Karpas-422 (cell line): ENCODE measurements at places on chromosomes 16 and 17. TPM values are rescaled to one million over a fixed set of nuclear protein-coding genes. Genes with fewer than 3 reads are reported as not detected.

The KIF1C gene
- 10.2 and 19.0 TPM in 2 replicates for total RNA-seq

The PARD6A gene
- total RNA-seq: 13.6 and 16.3 TPM in 2 replicates

- peak; percentile 65 for DNase-seq
- H3K4me3 ChIP-seq: no peak overlapping the region
- H3K4me1 ChIP-seq: no peaks in the 10 kb centered on the region
- no peaks in the 10 kb centered on the region for H3K36me3 ChIP-seq
- H3K27me3 ChIP-seq: no peaks in the 10 kb centered on the region
- H3K27ac ChIP-seq: no peak overlapping the region
These were observed 46.4 kb upstream of the CDH13 start for GRCh38 chr16:82580298-82580890.

DNA sequence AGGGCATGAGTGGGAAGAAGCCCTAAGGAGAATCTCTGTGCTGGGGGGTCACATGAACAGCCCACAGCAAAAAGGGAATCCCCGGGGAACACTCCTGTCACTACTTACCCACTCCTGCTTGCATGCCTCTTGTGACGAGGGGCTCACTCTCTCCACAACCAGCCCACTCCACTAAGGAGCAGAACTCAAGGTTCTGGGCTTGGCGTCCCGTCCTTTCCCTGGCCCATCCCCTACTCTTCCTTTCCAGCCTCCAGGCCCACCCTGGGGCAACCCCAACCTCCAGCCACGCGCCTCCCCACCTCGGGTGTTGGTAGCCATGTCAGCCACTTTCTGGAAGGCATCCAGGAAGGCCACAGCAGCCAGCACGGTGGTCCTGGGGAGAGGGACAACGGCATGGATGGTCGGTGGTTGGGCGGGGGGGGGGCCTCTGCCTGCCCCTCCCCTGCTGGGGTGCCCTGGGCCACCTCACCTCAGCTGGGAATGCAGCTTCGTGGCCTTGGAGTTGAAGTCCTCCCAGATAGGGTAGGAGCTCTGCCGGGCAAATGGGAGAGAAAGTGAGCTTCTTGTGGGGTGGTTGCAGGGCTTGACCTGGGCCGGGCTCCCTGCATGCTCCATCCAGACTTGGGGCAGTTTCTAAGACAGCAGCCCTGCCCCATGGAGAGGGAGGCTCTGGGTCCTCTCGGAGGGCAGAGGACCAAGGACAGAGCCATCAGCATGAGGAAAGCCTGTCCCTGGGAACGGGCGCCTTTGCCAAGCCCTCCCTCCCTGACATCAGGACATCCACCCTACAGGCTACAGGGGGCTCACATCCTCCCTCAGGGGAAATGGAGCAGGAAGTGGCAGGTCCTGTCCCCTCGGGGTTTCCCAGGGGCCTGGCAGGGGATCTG lies 5.1 kb downstream of the MTSS2 start:
- no peak overlapping the region for H3K4me3 ChIP-seq
- no peaks in the 10 kb centered on the region for H3K27me3 ChIP-seq
- H3K4me1 ChIP-seq: peaks cover 9% of the 10 kb centered on the region
- DNase-seq: no peak
- no peak overlapping the region for H3K27ac ChIP-seq

DNA sequence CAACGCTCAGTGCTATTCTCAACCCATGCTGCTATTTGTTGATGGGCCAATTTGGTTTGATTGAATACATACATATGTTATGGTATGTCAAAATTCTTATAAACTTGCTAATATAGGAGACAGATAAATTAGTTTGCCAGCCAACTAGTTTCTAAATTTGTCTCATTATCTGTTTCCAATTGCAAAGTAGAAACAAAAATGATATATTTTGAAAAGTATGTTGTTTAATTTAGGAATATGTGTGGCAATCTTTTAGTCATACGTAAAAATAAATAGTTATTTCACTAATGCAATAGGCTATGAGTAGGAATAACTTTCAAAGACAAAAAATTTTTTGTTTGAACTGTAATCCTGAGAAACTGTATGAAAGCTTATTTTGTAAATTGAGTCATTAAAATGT lies 210.6 kb upstream of the KCNJ16 start:
- H3K27ac ChIP-seq: no peak overlapping the region
- peaks cover under 1% of the 10 kb centered on the region; the same call in 1 of the 2 replicates for H3K4me1 ChIP-seq
- H3K4me3 ChIP-seq: no peak overlapping the region

GRCh38 chr16:70276392-70276791 lies 12.9 kb downstream of the AARS1 start:
- H3K4me1 ChIP-seq: no peaks in the 10 kb centered on the region
- no peak overlapping the region for H3K4me3 ChIP-seq
- no peak for DNase-seq
- H3K27me3 ChIP-seq: no peaks in the 10 kb centered on the region
- H3K27ac ChIP-seq: no peak overlapping the region

DNA sequence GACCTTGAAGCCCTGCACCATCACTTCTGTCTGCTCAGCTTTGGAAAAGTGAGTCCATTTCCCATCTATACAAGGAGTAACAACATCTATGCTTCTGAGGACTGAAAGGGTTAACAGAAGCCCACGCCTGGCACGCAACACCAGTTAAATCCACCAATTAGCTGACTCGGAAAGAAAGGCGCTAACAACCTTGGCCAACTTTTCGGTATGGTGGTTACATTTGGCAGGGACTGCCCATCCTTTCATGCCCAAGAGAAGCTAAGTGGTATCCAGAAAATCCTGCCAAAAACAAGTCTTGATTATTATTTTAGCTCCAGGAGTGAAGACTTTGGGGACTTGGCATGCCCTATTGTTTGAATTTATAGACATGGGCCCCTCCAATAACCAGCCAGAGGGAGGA lies 202.3 kb upstream of the RPL38 start:
- H3K27me3 ChIP-seq: no peaks in the 10 kb centered on the region
- H3K4me3 ChIP-seq: no peak overlapping the region
- H3K4me1 ChIP-seq: no peaks in the 10 kb centered on the region
- H3K27ac ChIP-seq: no peak overlapping the region
- H3K36me3 ChIP-seq: no peaks in the 10 kb centered on the region
- DNase-seq: no peak

DNA sequence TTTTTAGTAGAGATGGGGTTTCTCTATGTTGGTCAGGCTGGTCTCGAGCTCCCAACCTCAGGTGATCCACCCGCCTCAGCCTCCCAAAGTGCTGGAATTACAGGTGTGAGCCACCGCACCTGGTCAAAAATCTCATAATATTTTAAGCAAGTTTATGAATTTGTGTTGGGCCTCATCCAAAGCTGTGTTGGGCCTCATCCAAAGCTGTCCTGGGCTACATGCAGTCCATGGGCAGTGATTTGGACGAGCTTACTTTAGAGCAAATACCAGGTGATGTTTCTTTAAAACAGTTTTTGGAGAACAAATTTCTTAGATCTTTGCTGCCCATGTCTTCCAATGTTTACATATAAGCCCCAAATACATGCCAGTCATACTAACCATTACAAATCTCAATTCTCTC lies 84.4 kb upstream of the C17orf78 start:
- H3K36me3 ChIP-seq: no peaks in the 10 kb centered on the region; the same call in 1 of the 2 replicates
- peak overlapping the region; percentile 98 for H3K27ac ChIP-seq
- no peaks in the 10 kb centered on the region for H3K27me3 ChIP-seq
- H3K4me1 ChIP-seq: peaks cover 72% of the 10 kb centered on the region
